KG1 (cell line): ENCODE measurements at places on chromosomes 6 and 20.

DNA sequence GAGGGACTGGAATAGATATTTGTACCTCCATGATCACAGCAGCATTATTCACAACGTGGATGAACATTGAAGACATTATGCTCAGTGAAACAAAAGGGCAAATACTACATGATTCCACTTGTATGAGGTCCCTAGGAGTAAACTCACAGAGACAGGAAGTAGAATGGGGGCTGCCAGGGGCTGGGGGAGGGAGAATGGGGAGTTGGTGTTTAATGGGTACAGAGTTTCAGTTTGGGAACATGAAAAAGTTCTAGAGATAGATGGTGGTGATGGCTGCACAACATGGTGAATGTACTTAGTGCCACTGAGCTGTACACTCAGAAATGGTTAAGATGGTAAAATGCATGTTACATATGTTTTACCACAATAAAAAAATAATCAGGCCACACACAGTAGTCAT, 164.3 kb upstream of the RREB1 start:
- DNase-seq = peak; percentile 53

DNA sequence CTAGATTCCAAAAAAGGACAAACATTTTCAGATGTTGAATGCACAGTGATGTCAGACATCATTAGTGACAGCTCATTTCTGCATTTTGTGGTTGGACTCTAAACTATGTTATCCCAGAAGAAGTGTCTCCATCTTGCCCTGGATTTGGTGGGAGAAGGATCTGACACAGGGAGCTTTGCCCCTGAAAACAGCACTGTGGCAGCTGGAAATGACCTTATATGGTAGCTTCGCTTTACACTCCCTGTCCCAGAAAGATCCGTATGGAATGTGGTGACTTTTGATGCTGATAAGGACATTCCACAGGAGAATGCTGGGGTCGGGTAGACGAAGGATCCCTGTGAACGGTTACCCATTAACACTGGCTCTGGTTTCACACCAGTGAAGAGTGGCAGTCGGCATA, 87.2 kb upstream of the EDN1 start:
- no peak for DNase-seq

DNA sequence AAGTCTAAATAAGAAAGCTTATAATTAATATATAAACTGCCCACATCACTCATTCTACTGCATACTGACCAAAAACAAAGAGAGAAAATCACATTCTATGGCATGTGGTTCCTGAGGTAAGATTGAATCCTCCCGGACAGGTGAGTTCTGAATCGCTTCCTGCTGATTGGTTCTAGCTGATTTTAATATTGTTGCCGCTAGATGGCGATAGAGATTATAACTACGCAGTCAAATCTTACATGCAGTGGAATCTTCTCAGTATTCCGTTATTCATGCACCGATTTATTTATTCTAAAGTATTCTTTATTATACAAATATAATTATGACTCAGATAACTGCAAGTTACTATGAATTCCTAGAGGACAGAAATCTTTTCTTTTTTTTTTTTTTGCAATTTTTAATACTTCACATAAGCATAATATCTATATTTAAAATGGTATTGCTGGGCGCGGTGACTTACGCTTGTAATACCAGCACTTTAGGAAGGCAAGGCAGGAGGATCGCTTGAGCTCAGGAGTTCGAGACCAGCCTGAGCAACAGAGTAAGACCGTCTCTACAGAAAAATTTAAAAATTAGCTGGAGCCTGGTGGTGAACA, 24.2 kb upstream of the TMX4 start:
- DNase-seq = peak; percentile 57

DNA sequence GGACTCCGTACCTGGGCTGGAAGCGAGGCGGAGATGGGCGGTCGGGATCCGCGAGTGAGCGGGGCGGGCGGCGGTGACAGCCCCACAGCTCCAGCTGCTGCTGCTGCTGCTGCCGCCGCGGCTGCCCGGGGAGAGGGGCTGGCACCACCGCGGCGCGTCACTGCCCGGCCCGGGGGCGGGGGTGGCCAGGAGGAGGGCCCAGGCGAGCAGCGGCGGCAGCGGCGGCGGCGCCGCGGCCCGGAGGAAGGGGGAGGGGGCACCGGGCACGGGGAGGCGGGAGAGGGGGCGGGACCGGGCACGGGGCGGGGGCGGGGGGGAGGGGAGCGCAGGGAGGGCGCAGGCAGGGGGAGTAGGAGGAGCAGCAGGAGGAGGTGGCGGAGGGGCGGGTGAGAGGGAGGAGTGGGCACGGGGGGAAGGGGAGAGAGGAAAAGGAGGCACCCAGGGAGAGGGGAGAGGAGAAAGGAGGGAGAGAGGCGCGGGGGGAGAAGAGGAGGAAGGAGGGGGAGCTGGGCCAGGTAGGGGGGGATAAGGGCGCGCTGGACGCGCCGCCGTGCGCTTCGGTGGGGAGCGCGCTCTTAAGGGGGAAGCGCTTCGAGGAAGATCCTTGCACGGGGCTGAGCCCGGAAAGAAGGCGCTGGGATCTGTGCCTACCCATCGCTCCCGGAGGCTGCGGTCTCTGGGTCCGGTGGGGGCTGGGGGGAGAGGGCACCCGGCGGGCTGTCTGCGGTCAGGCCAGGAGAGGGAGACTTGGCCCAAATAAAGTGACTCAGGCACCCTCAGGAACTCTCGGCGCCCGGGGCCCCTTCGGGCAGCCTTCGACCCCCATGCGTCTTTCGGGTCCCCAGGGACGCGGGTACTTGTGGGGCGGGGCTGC, 101.5 kb downstream of the NOL4L start:
- DNase-seq = peak; percentile 79

DNA sequence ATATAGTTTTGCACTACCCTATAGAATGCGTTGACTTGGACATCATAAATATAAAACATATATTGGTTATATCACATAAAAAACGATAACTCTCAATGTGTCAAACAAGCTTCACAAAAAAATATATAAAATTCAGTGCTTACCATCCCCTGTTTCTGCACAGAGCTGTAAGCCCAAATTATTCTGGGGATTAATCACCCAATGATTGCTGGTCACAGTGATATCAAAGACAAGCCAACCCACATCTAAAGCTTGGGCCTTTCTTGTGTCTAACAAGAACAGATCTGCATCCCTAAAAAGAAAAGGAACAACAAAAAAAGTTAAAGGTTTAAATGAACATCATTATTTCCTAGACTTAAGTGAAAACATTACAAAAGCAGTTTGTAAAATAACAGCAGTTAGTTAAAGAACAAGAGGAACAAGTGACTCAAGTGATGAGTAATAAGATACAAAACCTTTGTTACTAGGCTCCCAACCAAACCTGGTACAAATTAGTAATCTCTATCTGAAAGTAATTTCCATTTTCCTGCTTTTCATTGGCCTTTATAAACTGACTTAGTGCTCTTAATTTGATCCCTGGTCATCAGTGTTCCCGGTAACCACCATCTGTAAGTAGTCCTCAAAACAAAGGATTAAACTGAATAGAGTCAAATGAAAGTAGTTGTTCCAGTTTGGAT, 81.1 kb downstream of the BMP5 start:
- no peak for DNase-seq

- DNase-seq = no peak
Observed at GRCh38 chr6:7674291-7674690, 51.6 kb upstream of the BMP6 start.

DNA sequence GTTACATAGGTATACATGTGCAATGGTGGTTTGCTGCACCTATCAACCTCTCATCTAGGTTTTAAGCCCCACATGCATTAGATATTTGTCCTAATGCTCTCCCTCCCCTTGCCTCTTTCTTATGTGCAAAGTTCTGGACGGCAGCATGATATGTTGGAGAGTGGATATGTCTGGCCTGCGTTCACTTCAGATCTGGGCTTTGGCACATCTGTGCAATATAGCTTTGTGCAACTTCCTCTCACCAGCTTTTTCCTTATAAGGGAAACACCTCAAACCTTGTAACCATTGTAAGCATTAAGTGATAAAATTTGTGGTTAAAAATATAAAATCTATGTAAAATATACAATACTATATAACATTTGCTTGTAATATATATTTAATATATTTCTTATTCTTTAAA, 288.0 kb downstream of the PHACTR1 start:
- DNase-seq = no peak

DNA sequence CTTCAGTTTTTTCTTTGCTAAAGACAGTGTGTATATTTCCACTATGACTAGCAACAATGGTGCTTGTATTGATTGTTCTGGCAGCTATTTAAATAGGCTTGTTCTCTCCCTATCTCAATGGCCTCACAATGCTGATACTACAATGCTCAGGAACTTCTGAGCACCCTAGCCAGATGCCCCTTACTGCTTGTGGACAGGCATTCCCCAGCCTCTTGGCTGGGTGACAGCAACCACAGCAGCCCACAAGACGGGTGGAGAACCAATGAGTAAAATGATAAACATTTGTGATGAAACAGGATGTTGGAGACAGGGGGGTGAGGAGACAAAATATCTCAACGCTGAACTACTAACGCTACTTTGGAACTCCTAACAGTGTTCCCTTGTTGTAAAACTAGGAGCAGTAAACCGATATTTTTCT, 42.3 kb downstream of the HIVEP2 start:
- DNase-seq = peak; percentile 29

DNA sequence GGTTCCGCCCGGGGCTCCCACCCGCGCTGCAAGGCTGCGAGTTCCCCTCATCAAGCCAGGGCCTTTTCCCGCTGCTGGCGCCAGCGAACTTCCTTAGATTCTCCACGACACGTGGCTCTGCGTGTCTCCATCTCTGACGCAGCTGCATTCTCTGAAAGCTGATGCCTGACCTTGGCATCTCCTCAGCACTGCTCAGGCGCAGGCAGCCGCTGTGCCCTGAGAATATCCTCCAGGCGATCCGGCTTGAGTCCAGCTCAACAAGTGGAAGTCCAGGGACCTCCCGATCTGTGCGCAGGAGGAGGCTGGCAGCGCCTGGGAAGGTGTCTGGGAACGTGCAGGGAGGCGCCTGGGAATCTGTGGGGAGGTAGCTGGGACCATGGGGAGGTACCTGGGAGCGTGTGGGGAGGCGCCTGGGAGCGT, 171.2 kb upstream of the THBS2 start:
- DNase-seq = no peak

- no peak for DNase-seq
Observed at GRCh38 chr6:28580475-28580874, 54.8 kb downstream of the GPX5 start.

GRCh38 chr20:47546184-47547033, 44.7 kb downstream of the NCOA3 start:
- no peak for DNase-seq

DNA sequence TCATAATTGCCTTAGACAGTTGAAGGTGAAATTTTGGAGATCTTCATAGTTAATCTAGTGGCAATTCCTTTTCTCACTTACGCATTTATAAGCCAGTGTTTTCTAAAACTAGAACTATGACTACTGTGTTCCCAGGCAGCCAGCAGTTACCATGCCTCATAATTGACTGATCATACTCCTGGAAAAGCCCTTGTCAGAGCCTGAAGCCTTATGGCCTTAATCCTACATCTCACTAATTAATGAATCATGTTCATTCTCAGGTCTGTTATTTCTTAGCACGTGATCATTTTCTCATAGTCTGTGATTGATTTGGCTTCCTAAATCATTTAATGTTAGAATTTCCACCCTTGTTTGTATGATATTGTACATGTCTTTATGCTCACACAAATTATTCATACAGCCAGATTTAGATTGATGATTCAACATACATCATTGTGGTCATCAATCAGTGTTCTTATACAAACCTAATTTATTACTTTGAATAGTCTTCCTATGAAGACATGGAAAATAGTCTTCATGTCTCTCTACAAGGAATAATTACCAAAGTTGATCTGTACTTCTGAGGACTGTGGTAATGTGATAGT, 132.6 kb upstream of the ASCC3 start:
- DNase-seq = no peak

DNA sequence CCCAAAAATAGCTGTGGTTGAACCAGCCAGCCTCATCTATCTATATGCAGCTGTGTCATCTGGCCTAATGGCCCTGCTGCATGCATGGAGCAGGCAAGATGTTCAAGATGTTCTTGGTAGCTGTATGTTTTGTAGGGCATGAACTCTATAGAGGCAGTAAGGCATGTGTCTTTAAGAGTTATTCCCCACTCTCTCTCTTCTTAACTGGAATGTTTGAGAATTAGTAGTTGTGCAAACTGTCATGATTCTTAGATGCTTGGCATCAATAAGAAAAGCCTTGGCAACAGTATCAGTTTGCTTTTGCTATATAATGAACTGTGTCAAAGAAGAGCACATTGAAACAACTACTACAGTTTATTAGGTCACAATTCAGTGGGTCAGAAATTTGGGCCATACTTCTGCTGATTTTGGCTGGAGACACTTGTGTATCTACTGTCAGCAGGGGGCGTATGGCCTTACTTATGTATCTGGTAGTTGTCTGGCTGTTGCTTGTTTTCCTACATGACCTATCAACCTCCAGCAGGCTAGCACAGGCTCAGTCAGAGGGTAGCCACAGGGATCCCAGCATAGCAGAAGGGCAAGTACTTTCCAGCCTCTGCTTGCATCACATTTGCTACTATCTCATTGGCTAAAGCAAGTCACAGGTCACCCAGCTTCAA, 56.1 kb upstream of the LAMP5 start:
- no peak for DNase-seq

- DNase-seq = no peak
Observed at GRCh38 chr6:54535568-54535967, 227.3 kb downstream of the TINAG start.

DNA sequence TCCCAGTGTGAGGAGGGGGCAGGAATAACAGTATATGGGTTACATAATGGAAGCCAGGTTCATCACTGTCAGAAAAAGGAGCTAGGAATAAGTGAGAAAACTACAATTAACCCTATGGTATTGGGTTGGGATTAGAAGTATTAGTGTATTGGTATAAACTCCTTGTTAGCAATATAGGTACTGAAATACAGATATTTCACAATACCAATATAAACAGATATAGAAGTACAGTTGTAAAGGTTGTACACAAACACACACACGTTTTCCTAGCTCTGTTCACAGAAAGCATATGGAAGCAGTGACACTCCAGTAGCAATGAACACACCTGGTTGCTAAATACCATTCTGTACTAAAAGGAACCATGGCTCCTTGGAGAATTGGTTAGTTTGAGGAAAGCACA, 148.5 kb downstream of the KIF16B start:
- DNase-seq = no peak

DNA sequence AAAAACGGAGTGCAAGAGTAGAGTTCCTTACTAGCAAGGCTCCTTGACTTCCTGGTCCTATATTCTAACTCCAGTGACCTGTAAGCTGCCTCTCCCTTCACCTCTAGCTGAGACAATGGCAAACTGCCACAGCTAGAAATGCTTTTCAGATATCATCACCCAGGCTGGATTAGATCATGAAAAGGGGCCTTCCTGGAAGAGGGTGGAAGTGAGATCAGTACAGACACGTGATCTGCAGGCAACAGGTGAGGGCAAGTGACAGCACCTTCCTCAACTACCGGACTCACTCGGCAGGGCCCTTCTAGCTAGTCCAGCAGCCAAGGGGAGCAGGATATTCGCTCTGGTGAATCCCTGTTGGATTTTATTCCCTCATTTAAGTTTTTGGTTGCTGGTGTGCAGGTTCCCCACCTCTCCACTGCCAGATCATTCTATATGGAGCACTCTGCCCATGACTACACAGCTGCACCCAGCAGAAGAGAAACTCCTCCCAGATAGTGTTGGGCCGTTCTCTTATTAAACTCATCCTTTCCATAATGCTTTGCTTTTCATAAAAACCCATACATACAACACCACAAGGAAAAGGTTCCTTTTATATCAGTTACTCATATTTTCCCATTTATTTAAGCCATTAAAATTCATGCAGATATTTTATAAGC, 26.4 kb upstream of the FAM83C start:
- DNase-seq = no peak

GRCh38 chr6:75483136-75483952, 10.3 kb downstream of the FILIP1 start:
- no peak for DNase-seq
